ENCODE measurements at places on chromosomes 6 and 20.

- DNase-seq, result no peak
These were observed 1168.4 kb upstream of the CITED2 start for GRCh38 chr6:140542863-140543262.

GRCh38 chr6:50889935-50890334 is 71.3 kb downstream of the TFAP2B start:
- no peak for DNase-seq

GRCh38 chr6:14091339-14091978 is 26.1 kb upstream of the CD83 start:
- no peak for DNase-seq

DNA sequence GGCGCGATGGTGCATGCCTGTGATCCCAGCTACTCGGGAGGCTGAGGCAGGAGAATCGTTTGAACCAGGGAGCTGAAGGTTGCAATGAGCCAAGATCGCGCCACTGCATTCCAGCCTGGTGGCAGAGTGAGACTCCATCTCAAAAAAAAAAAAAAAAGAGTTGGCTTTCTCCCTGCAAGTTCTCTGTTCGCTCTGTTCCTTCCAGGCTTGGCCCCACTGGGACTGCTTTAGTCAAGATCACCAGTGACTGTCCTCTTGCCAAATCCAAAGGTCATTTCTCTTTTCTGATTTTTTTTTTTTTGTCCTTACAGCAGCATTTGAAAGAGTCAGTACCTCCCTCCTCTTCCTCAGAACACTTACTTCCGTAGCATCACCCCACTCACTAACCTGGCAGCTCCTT is 10.8 kb upstream of the GNRH2 start:
- DNase-seq, result no peak

Data from HCEC 1CT (cell line).